Activated CD4-positive, alpha-beta memory T cell treated with anti-CD3 and anti-CD28 coated beads for 36 hours (primary cell): ENCODE measurements at places on chromosomes 6 and 20.

DNA sequence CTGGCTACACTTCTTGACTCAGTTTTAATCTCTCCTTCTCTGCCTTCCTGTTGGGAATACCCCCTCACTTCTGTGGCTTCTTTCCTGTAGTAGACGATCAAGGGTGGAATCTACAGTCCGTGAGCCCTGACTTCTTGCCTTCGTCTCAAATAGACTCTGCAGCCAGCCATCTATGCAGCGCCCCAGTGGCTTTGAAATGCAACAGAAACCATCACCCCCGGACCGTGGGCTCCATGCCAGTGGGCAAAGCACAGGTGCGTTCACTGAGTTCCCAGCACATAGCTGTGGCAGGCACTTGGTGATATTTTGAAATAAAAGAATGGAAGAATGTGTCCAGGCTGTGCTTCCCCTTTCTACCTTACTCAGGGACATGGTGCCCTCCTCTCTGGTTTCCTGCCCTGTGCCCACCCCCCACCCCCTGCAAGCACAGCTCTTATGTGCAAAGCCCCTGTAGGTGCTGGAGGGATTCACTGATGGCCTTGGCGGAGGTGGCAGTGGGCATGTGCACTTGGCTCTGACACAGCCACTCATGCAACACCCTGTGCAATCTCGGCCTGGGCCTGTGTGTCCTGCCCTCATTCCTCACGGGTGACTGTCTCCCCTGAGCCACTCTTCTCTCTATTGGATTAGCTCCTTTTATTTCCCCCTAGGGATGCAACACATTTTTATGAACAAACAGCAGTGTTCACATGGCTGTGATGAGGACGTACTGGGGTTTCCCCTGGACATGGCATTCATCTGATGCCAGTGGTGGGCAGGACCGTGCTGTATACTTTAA is 5.5 kb upstream of the CDSN start:
- no peak for DNase-seq

DNA sequence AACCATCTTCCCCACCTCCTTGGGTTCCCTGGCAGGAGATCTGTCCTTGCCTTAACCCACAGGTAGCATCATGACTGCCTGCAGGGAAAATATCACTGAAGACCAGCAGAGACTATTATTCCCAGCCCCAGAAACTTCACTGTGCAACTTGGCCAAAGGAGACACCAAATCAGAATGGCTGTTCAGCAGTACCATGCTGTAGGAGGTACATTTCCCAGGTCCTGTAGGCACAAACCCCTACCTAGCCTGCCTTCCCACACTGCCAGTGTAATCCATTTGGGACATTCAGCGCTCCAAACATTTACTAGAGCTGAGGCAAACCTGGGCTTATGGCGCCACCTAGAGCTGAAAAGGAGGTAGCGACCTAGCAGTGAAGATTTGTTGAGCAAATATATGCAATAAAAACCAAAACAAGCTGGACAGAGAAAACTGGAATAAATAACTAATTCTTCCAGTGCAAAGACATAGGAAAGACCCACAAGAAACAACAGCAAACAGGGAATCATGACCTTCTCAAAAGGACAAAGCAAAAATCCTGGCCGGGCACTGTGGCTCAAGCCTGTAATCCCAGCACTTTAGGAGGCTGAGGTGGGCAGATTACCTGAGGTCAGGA is 60.3 kb downstream of the VTA1 start:
- peak; percentile 49 for DNase-seq

DNA sequence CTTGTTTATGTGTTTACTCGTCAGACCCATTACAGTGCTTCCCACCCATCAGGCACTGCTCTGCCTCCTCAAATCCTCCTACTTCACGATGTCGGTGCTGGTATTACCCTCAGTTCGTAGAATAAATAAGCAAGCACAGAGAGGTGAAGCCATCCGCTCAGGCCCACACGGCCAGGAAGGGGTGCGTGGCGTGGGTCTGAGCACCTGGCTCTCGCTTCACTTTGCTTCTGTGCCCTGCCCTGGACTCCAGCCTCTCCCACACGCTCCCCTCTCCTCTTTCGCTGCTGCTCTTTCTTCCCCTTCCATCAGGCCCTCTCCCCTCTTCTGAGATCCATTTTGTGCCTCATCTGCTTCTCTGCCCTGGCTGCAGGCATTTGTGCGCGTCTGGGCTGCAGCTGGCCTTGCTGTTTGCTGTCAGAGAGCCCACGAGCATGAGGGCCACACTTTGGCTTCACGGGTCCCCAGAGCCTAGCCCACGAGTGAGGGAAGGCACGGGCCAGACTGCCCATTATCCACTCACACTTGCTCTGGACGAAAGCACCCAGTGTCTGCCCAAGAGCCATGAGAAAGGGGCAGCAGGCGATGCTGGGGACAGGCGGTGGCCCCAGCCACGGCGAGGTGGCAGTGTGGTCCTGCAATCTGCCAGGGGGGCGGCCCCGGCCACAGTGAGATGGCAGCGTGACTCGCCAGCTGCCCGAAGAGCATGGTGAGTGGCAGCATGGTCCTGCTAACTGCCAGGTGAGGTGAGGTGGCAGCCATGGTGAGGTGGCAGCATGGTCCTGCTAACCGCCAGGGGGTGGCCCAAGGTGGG is 96.2 kb upstream of the MPC1 start:
- no peak for DNase-seq

DNA sequence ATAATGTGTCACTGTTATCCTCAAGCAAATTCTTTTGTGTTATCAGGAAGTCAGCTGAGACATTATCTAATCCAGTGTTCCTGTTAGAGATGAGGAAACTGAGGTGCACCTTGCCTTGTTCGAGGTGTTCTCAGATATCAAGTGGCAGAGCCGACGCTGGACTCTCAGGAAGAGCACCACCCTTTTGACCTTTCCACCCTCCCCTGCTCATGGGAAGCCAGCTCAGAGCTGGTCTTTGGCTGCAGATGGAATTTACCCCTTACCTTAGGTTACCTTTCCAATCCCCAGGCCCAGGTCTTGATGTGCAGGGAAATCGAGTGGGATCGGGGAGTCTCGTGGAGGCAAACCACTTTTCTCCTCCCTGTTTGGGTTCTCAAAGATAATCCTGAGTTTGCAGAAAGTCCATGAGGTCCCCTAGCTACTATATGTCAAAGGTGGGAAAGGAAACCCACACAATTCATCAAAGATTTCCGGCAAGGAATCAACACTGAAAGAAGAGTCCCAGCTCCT is 62.9 kb upstream of the PIM1 start:
- DNase-seq: no peak

DNA sequence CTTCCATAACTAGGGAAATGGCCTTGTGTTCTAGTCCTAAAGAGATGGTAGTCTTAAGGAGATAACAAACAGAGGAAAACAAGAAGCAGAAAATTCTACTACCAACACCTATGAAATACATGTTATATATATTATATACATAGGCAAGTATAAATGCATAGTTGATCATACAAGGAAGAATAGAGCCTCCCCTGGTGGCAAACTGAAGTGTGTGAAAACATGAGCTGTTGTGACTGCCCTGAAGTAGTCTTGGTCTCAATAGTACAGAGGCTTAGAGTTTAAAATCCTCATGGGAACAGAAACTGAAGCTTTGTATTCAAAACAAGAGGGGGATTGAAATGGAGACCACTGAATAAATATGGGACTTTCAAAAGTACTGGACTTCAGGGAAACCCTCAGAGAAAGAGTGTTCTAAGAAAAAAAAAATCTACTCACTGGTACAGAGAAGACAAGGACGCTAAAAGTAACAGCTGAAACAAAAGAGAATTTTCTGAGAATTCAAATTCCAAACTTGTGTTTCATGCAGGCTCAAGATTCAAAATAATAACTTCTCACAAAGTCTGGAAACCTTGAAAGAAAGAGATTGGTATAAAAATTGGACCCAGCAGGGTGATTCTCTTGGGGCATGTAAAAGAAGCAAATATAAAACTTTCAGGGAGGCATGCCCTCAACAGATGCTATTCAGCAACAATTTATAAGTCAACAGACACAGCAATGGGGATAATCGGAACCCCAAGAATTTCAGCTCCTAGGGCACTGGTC is 59.7 kb upstream of the SAMD3 start:
- no peak for DNase-seq

DNA sequence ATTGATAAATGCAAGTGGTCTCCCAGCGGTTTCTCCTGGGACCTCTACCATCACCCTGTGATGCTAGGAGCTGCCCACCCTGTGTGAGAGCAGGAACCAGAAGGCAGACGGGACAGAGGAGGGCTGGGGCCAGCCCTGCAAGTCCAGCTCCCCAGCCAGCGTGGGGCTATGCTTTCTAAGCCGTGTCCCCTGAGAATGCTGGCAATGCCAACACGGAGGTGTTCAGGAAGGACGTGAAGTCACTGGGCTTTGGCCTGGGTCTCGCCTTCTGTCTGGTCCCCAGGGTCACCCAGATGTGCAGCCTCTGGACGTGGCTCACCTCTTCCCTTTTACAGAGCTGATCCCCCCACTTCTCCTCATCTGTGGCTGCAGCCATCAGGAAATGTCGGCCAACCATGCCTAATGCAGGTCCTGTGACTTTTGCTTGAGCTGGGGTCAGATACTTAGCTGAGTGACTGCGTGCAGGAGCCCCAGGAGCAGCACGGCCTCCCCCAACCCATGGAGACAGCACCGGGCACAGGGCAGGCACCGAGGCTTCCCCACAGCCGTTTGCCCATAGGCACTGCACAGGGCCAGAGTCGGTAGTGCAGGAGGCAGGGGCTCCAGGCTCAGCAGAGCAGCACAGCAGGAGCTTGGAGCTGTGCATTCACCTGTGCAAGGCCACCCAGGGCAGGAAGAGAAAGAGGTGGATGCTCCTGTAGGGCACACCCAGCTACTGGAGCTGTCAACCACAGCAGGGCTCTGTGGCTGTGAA is 66.2 kb downstream of the GNAS-AS1 start:
- DNase-seq: no peak

DNA sequence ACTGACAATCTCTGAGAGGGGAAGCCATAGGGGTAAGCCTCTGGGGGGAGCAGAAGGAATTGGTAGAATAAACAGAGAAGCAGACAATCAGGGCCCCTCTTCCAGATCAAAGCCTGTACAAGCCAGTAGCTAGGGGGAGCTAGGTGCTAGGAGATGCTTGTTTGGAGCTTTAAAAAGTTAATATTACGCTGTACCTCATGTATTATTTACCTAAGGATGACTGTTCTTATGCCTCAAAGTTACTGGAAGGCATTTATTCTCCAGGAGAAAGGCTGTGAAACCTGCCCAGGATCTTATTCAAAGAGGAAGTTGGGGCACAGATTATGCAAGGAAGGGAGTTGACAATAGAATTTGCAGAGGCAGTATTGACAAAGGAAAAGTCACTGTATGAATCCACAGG is 111.8 kb upstream of the SLC35F1 start:
- no peak for DNase-seq

GRCh38 chr6:149127212-149127611 is 190.3 kb upstream of the TAB2 start:
- no peak for DNase-seq

- peak; percentile 41 for DNase-seq
These were observed 61.7 kb downstream of the PYGB start for GRCh38 chr20:25309395-25310267.

- DNase-seq: no peak
These were observed 86.8 kb downstream of the COL12A1 start for GRCh38 chr6:75118925-75119515.

DNA sequence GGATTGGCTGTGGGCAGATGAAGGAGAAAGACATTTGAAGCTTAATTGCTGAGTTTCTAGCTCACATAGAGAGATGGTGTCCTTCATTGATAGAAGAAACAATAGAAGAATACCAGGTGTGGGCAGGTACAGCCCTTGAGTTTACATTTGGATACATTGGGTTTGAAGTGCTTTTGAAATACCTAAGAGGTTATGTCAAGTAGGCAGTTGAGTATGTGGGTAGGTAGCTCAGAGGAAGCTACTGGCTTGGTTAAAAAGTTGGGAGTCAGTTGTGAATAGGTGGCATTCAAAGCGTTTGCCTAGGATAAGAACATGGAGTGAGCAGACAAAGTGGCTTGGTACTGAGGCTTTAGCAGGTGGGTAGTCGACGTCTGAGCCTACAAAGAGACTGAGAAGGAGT is 25.0 kb downstream of the NDUFAF5 start:
- DNase-seq: no peak

DNA sequence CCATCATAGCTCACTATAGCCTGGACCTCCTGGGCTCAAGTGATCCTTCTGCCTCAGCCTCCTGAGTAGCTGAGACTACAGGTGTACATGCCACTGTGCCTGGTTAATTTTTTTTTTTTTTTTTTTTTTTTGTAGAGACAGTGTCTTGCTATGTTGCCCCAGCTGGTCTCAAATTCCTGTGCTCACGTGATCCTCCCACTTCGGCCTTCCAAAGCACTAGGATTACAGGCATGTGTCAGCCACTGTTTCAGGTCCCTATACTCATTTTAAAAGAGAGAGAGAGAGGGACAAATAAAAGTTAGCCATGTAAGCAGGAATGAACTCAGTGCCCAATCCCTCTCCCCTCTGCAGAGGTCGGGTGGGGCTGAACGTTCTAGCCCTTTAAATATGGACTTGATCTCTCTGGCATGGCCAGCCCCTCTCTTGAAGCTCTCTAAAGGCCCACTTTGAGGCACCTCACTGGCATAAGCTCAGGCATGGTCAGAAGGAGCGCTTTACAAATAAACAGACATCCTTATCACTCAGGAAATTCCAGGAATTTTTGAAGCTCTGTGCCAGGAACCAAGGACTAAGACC is 9.0 kb upstream of the SERPINB1 start:
- no peak for DNase-seq

DNA sequence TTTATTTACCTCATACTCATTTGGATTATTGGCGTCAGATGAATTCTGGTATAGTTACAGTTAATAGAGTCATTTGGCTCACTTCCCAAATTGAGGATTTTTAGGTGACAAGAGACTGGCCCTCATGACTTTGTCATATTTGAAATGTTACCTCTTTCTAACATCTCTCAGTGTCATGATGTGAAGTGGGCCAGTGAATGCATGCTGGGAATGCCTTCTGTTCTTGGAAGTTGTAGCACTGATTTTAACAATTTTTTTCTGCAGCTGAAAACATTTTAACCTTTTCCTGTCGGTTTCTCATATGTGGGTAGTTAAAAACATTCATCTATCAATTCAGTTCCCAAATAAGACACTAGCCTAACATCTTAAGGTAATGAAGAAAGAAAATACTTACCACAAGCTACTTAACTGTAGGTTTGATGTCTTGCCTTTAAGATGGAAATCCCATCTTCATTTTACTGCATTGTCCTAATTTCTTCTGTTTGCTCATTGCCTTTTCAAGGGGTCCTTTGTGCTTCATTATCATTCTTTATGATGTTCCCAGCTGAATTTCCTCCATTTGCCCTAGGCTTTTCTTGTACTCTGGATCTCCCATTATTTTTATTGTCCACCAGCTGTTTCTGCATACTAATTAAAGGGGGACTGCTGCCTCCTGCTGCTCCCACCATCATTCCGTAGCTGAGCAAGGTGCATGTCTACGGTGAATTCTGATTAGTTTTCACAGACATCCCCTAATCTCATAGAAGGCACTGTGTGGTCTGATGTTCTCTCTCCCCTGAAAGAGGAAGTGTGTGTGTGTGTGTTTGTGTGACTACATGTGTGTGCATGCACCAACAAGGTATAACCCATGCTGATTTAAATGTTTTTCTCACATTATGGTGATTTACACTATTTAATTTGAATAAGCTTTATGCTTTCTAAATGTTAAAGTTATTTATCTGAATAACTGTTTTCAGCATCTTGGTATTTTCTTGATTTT is 109.5 kb downstream of the B3GAT2 start:
- no peak for DNase-seq

GRCh38 chr20:2293486-2293885 is 2.3 kb upstream of the TGM3 start:
- no peak for DNase-seq

- DNase-seq: no peak
These were observed 243.9 kb upstream of the TCF21 start for GRCh38 chr6:133644892-133645619.

GRCh38 chr6:455835-456234 is 64.3 kb downstream of the IRF4 start:
- no peak for DNase-seq

GRCh38 chr6:32192608-32193039 is at the start of gene GPSM3:
TSS of gene GPSM3 (minus strand) at chr6:32192643. CDS start at chr6:32192513, 130 bp downstream.
- peak; percentile 71 for DNase-seq
